Stimulated activated CD8-positive, alpha-beta memory T cell treated with anti-CD3 and anti-CD28 coated beads, Interleukin-7, amount 100 ng/mL, for 1 hour (primary cell): ENCODE measurements at places on chromosomes 4 and X.

DNA sequence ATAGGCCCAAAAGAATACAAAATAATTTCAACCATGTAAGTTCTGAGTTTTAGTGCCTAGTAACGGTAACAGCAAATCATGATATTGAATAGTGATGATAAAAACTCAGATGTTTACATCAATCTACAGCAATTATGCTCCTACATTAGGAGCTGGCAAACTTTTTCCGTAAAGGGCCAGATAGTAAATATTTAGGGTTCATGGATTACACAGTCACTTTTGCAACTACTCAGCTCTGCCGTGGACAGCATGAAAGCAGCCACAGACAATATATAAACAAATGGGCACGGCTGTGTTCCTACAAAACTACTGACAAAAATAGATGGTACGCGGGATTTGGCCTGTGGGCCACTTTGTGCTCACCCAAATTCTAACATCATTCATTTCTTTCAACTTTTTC is 167.8 kb upstream of the NAP1L5 start:
- no peak for DNase-seq

GRCh38 chrX:118239178-118239870 is 106.6 kb upstream of the WDR44 start:
- no peak for DNase-seq

DNA sequence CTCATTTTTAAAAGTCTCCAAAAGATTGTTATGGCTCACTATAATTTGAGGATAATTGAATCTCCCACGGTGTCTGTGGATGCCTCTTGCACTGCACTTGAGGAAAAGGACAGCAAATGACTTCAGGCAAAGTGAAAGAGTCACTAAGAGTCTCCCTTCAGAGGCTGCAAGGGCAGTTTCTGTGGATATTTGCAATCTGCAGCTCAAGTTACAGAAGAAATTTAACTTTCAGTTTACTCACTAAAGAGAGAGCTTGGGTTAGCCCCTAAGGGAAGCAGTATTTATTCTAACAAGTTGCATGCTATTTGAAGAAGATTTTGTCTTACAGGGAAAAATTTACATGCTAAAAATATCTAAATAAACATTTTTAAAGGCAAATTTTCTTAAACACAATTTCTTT is 912.0 kb upstream of the TENM3 start:
- DNase-seq: no peak

GRCh38 chr4:110138551-110138950 is 59.9 kb downstream of the ELOVL6 start:
- no peak for DNase-seq

- DNase-seq: no peak
Observed at GRCh38 chrX:42531441-42531840, 246.5 kb downstream of the PPP1R2C start.

GRCh38 chr4:99986792-99987191 is 36.7 kb upstream of the H2AZ1 start:
- DNase-seq: no peak
